ENCODE measurements at places on chromosomes 2 and 18.

DNA sequence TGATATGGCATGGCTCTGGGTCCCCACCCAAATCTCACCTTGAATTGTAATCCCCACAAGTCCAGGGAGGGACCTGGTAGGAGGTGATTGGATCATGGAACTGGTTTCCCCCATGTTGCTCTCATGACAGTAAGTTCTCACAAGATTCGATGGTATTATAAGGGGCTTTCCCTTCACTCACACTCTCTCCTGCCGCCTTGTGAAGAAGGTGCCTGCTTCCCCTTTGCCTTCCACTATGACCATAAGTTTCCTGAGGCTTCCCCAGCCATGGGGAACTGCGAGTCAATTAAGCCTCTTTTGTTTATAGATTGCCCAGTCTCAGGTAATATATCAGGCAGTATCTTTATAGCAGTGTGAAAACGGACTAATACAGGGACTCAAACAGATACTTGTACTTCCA is 50.4 kb upstream of the ZNF532 start:
- no peak for DNase-seq

DNA sequence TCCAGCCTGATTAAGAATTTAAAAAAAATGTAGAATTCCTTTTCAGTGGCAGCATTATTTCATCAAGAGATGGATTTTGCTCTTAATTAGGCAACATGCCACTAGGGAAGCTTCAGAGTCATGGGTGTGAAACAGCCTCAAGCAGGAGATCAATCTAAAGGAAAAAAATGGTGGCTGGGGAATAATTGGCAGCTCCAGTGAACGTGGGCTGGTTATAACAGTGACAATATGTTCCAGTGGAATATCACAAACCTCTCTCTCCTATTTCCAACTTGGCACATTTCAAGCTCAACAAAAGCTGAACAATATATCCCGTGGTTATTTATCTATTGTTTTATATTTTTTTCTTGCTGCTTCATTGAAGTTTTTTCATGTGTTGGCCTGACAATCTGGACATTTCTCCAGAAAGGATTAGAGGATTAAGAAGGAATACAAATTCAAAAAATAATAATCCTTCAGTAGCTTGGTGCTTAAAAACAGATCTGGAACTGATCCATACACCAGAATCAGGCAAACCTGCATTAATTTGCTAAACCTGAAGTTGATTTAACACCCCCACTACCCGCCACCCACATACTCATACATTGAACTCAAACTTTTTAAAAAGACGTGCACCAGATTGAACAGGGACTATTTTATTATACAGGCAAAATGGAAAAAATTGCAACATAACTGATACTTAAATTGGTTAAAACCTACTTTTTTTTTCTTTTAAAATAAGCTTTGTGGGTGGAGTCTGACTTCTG is 255.9 kb upstream of the SPRED2 start:
- DNase-seq = no peak

DNA sequence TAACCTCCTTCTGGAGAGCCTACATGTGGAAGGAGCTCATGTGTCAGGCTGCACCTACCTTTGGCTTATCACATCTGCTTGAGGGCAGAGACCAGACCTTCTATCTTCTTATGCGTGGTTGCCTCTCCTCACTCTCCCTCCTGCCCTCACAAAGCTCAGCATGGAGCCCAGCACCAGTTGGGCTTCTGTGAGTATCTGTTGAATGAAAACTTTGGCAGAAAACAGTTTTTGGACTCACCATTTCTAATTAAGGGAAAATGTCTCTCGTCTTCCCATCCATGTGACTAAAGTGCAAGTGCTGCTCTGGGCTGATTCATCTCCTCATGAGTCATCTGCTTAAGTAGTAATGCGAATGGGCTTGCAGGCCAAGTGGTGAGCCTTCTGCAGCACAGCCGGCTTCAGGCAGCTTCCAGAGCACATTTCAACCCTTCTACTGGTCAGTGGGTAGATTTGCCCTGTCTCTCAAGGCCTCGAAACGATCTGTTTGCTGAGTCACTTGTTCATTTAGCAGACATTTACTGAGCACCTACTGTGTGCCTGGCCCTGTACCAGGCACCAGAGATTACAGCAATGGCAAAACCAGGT is 102.6 kb downstream of the VSNL1 start:
- peak; percentile 95 for DNase-seq

DNA sequence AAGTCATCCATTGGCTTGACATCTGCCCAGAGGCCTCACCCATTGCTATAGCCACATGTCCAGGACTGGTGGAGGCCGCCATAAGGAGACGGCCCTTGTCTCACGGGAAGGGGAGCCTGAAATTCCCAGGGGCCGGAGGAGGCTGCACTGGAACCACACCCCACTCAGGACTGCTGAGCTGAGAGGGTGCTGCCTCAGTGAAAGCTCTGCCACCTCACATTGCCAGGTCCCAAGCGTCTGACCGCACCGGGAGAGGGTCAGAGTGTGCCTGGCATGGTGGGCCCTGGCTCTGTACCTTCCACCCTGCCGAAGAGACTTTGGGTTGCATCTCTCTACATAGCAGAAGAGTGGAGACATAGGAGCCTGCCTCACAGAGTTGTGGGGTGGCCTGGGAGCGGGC is 134.1 kb upstream of the GLI2 start:
- DNase-seq = no peak

DNA sequence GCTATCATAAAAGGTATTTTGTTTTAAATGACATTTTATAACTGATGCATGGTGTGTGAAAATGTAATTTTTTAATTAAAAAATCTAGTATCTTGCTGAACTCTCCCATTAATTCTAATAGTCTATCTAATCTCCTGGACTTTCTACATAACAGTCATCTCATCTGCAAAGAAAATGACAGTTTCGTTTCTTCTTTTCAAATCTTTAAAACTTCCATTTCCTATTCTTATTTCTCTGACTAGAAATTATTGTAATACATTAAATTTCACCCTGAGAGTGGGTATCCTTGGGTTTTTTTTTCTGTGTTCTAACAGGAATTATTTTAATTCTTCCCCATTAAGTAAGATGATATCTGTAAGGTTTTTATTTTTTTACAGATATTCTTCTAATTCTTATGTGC is 120.1 kb downstream of the KCNF1 start:
- DNase-seq = no peak

DNA sequence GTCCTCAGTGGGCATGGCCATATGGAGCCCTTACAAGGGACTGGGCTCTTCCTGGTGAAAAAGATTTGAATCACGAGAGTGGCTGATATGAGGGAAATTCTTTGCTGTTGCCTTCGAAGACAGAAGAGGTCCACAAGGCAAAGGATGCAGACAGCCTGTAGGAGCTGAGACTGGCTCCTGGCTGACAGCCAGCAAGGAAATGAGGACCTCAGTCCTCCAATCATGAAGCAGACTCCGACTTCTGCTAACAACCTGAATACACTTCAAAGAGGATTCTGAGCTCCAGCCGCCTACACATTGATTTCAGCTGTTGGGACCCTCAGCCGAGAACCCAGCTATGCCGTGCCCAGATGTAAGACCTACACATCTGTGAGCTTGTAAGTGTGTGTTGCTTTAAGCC is 3.0 kb upstream of the ST8SIA5 start:
- DNase-seq = no peak

- DNase-seq = peak; percentile 99
Measured at GRCh38 chr2:85772019-85772745, 18.4 kb downstream of the ATOH8 start.

DNA sequence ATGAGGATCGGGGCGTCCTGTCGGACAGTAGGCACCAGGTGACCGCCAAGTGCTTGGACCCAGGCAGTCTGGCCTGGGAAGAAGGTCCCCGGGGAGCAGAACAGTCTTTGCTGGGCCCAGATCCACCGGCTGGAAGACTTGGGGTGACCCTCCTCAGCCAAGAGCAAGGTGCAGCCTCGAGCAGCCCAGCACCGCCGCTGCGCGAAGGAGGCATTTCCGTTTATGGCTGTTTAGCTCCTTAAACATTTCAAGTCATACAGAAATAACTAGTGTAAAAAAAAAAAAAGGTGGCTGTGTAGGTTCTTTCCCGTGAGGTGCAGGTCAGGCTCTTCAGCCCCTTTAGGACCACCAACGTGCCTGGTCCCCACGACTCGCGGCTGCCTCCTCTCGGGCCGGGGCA is 370.2 kb downstream of the CMPK2 start:
- no peak for DNase-seq

DNA sequence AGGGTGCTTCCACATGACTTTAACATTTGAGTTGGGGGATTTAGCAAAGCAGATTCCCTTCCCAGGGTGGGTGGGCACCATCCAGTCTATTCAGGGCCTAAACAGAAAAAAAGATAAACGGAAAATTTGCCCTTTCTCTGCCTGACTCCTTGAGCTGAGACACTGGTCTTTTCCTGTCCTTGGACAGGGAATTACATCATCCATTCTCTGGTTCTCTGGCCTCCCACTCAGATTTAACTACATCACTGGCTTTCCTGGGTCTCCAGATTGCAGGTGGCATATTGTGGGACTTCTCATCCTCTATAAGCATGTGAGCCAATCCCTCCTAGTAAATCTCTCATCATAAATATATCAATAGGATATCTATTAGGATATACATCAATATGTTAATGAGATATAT is 25.8 kb downstream of the CAPN13 start:
- DNase-seq = no peak

GRCh38 chr2:23146011-23146410 is 239.0 kb upstream of the KLHL29 start:
- DNase-seq = no peak

DNA sequence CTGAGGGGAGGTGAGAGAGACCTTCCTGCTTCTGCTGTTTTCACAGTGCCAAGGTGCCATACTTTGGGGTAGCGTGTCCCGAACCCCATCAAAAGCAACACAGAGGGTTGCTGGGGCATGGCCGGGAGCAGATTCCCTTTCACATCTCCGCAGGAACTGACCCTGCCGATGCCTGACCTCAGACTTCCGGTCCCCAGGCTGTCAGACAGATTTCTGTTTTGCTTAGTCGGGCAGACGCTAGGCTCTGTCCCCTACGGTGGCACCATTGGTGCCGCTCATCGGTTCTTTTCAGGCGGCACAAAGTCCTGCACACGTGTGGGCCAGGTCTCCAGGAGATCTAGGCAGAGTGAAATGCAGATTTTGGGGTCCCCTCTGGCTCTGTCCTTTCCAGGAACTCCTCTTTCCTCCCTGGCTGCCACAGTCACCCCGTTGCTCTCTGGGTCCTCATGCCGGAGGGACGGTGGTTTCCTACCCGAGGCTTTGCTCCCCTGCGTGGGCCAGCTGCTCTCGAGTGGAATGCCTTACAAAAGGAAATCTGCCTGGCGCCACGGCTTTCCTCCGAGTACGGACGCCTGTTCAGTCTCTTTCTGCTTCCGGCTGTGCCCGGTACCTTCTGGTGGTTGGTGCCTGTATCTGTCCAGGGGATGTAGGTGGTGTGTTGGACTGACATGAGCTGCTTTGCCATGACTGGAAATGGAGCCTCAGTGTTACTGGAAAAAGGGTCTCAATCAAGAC is 39.3 kb downstream of the RTP5 start:
- DNase-seq = no peak

DNA sequence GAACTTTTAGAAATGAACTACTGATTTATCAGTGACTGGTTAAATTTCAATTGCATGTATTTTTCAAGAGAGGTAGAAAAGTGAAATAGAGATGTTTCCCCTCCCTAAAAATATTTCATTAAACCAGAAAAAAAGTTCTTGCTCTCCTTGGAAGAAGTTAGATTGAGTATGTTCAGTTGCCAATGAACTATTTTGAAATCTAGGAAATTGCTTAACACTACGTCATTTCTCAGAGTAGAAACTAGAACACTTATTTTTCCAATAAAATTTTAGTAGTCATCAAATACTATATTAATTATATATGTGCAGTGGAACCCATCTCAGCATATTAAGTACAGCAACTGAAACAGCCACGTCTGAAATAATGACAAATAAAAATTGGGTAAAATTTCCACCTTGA is 51.8 kb upstream of the STAT1 start:
- DNase-seq = no peak

DNA sequence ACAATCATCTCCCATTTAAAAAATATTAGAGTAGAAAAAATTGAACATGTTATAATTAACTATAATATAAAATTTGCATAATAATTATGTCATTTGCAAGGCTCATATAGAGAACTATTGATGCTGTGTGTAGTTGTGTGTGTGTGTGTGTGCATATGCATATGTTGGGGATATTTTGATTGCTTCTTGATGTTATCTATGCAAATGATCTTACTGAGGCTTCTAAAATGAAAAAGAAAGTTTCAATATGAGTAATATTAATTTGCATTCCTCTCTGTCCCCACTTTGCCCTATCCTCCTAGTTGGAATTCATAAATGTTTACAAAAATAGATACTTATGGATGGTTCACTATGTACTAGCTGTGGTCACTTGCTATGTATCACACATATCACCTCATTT is 523.3 kb downstream of the TRIB2 start:
- DNase-seq = no peak

DNA sequence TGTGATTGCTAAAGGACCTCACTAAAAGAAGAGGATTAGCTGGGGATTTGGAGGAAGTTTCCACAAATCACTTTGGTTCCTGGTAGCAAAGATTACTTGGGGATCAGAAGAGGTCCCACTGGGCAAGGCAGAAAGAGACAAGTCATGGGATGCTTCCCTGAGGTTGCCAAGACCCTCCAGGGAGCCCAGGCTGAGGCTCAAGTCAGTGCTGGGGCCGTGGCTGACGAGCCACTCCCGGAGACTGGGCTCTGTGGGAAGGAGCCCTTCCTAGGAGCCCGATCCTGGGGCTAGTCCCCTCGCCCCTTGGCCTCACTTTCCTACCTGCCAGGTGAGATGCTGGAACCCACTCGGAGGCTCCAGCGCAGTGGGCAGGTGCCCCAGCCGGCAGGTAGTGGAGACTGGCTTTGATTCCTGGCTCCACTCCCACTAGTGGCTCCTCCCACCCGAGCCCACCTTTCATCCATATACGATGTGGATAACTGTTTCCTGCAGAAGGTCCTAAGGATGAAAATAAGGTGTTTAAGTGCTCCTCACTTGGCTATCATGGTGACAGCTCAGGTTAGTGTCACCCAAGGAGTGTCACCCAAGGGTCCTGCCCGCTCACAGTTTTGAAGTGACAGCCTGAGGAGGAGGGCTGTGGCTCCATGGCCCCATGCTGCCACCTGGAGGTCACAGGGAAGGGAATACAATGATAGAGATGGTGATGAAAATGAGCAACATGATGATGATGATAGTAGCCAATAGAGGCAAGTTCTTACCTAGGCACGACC is 100.5 kb downstream of the CAPN13 start:
- DNase-seq = peak; percentile 30

- peak; percentile 76 for DNase-seq
Measured at GRCh38 chr2:240624950-240625621, at the start of gene GPR35. TSS of gene GPR35 (plus strand) at chr2:240625480. CDS start at chr2:240629953, 4,473 bp downstream.

GRCh38 chr2:191597186-191597751 is 80.7 kb upstream of the NABP1 start:
- no peak for DNase-seq

- DNase-seq = peak; percentile 86
Measured at GRCh38 chr2:37985333-37985732, 60.2 kb downstream of the RMDN2 start.

DNA sequence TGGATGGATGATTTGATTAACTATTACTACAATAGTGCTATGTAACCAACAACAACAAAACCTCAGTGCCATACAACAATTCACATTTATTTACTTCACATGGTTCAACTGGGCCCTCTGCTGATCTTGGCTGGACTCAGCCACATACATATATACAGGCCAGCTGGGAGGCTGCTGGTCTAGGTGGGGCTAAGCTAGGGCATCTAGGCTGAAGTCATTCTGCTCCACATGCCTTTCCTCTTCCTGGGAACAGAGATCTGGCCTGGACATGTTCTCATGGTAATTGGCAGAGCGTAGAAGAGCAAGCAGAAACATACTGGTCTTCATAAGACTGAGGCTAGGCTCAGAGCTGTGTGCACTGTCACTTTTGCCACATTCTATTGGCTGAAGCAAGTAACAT is 102.8 kb upstream of the RNF152 start:
- DNase-seq = no peak

All from amniotic epithelial cell (primary cell).